Substantia nigra (tissue), 51 donors: ENCODE measurements at places on chromosomes 1 and 21.

GRCh38 chr1:53560581-53561502 lies 101.6 kb downstream of the DMRTB1 start:
- DNase-seq, result no peak

- no peak for DNase-seq
Measured at GRCh38 chr1:15884477-15884876, 37.0 kb downstream of the SPEN start.

DNA sequence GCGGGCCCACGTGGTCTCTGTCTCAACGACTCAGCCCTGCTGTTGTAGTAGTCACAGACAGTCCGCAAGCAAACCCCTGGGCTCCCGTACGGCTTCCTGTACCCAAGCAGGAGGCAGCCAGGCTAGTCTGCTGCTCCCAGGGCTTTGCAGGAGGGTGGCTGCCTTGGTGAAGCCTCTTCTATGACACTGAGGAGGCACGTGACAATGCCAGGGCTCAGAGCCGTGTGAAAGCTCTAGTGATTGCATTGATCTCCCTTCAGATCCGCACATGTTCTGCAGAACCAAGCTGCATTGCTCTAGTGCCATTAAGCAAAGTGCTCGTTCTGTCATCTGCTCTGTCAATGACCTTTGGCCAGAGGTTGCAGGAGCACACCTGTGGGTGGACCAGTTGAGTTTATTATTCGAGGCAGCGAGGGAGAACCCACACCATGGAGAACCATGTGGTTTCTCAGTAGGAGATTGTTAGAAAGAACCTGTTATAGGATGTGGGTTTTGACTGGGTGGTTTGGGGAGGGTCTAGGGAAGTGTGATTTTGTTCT lies 18.0 kb downstream of the UMODL1 start:
- no peak for DNase-seq

DNA sequence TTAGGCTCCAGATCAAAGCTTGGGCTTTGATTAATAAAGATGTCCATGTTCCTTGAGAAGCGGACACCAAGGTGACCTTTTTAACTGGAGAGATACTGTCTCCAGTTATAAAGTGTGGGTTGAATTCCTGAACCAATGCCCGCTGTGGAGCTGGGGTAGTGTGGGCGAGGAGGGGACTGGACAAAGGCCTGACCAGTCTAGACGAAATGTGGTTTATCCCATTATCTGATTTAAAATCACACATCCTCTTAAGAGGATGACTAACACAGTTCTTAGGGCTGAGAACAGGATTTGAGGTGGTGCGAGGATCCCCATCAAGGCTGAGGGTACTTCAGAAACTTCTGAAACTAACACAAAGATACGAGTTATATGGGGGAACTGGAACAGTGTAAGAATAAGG lies 84.5 kb upstream of the GCLM start:
- DNase-seq, result no peak

DNA sequence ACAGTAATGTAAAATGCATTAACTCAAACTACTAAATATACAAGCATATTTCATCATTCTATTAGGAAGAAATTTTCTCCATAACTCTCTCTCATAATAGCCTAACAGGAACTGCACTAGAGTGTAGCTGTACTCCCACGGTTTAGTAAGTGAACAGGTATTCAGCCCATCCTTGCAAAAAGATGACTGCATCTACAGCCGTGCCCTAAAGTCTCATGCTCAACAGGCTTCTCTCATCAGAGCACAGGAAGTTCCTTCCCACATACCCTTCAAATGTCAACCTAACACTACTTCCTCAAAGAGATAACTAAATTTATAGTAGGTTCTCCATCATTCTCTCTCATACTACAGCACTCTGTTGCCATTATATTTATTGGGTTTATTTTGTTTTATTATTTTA lies 251.6 kb downstream of the AKT3 start:
- no peak for DNase-seq
